ENCODE measurements at places on chromosomes 6 and 20. TPM values are rescaled to one million over a fixed set of nuclear protein-coding genes. Genes with fewer than 3 reads are reported as not detected.

MATN4 gene
- total RNA-seq: not detected

MUC21 gene
- not detected for total RNA-seq

PNPLA1 gene
- total RNA-seq: 0.57 TPM

UBD gene
- total RNA-seq: 99.5 TPM

- DNase-seq: no peak
Measured at GRCh38 chr20:14568225-14568624, 230.8 kb upstream of the FLRT3 start.

GRCh38 chr6:113077794-113078193 is 730.7 kb downstream of the RFPL4B start:
- DNase-seq: no peak

GRCh38 chr6:108588586-108588985 is 27.9 kb downstream of the FOXO3 start:
- no peak for DNase-seq

GRCh38 chr6:79672631-79673111 is 41.5 kb downstream of the SH3BGRL2 start:
- DNase-seq: peak; percentile 51

DNA sequence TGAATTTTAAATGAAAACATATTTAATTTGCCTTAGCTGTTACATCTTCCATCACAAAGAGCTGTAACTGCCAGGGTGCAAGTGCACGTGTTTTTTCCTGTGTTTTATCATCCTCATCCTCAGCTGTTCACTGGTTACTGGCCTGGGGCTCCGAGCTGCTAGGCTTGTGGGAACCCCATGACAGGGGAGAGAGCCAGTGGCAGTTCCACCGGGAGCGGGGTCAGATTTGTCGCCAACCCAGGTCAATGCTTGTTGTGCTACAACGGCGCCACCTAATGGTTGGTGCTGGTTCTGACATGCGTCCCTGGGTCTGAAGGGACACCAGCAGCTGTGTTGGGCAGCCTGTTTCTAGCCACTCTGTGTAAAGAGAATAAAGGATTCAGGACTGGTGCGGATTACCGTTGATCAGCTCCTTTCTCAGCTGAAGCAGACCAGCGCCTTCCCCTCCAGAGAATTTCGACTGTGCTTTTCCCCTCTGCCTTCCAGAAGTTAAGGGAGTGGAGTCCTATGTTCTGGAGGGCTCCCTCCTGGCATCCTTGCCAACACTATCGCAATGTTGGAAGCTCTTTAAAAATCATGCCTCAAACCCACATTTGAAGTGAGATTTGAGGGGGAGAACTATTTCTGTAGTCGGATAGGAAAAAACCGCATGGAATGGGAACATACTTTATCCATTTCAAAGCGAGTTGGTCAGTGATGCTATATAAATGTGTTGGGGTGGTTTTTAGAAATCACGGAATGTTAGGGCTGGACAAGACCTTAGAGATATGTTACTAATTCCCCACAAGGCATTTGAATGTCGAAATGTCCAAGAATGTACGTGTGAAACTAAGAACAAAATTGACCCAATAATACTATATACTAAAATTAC is 32.1 kb downstream of the SUMO4 start:
- peak; percentile 90 for DNase-seq

DNA sequence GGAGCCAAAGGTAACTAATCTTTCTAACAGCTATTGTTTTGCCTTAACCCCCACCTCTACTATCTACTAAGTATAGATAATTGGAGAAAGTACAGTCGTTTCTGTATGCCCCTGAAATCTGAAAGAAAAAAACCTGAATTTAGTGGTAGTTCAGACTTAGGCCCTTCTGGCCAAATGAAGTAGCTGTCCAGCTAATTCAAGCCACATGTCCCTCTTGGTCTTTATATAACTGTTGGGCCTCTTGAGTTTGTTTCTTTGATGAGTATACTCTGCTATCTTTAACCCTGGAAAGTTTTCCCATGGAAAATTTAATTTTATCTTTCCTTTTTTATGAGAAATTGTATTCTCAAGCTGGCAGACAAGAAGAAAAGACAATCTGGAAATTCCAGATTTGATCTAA is 73.0 kb upstream of the FAM8A1 start:
- DNase-seq: no peak

DNA sequence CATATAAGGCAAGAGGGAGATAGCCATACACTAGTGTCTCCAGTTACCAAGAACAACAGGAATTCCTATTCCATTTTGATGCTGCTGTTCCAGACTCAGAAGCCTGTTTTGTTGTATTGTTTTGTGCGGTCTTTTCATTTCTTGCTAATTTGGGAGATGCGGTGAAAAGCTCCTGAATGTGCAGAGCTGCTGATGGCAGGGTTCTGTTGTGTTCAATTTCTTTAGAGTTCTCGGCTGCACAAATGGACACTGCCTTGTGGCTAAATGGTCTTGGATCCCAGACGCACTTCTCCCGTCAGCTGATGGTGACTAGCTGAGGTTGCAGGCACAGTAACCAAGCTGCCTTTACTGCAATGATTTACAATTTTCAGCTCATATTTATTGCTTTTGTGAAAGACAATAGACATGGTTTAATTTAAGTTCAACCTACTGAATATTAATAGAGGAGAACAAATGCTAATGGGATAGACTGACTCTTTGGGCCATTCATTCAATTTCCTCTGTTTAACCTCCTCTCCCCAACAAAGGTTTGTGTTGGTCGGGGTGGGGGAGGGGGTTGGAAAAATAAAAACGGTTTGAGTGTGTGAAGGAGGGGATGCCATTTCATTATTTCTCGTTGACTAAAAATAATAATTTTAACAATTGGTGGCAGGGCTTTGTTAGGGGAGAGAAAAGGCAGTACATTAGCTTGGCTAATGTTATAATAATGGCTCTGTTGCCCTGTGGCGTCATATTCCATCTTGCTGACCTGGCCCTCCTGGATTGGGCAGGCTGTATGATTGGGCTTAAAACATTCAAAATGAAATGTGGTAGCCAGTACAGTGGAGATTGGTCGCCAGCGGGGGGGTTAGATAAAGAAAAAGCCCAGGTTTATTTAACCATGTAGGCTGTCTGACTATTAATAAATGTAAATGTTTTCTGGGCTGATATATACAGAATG is 159.5 kb downstream of the JARID2 start:
- DNase-seq: no peak

DNA sequence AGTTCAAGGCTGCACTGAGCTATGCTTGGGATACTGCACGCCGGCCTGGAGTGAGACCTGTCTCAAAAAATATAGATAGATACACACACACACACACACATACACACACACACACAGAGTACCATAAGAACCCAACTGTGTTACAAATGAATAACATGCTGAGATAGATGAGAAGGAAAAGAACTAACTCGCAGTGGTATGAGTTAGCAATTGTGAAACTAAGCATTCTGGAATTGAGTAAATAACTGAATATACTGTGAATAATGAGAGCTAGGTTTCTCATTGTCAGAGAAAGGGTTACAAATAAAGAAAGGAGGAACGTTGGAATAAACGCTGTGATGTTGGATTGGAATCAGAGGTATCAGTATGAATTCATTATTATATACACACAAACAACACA is 14.6 kb upstream of the FAXC start:
- DNase-seq: no peak

DNA sequence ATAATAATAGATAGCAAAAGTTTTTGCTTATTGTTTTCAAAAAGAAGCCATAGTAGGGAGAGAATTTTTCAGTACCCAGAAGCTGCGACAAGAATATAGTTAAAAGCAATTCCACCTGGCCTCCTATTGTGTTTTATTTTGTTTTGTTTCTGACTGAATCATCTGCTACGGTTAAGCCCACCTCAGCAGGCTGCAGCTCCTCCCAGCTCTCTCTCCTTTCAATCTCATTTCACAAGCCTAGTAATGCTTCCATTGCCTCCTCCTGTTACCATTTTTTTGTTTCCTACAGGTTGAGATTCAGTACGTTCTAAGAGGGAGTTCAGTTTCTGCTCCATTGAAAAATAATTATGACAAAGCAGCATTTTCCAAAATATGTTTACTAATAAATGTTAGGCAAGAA is 77.9 kb downstream of the PCSK2 start:
- DNase-seq: no peak

- DNase-seq: no peak
Measured at GRCh38 chr20:33477386-33478234, 12.3 kb upstream of the CBFA2T2 start.

- DNase-seq: no peak
Measured at GRCh38 chr6:49923826-49924225, 40.1 kb downstream of the DEFB114 start.

GRCh38 chr20:50915424-50915823 is 15.8 kb downstream of the ADNP start:
- DNase-seq: no peak

DNA sequence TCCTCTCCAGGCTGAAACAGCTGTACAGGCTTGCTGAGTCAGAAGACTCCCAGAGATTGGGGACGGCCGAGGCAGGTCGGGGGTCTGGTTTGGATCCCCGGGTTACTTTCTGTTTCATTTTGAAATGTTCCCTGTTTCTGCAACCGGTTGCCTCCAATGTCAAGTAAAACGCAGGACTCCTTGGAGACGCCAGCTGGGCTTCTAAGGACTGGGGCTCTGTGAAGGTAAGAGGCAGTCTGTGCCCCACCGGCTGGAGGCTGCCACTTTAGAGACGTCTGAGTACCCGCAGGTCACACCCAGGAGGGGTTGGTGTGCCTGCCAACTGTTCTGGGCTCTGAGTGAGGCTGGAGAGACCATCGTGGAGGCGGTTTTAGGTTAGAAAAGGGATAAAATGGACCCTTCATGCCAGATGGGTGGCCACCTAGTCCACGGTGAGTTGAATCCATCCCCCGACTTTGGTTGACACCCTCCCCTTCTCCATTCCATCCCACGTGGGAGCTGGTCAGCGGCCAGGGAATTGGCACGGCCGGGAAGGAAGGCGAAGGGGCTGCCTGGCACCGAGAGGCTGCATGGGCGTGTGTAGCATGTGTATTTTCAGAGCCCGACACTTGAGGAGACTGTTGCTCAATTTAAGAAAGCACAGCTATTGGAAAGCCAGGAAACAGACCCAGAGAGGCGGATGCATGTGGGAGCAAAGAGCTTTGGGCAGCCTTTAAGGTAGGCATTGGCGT is 240.9 kb downstream of the PHACTR1 start:
- DNase-seq: peak; percentile 69

DNA sequence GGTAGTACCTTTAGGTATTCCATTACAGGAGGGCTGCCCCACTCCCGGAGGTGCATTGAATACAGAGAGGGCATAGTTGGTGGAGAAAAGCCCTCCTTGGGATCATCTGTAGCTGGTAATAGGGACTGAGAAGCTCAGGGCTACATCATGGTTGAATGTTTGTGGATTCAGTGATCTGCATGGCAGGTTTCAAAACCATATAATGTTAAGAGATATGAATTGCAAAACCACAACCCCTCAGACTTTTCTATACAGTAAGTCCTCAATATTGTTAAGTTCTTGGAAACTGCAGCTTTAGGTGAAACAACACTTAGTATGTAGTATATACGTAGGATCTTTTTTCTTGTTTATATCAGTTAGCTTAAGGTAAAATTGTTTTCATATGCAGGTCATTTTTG is 11.3 kb downstream of the TULP4 start:
- DNase-seq: no peak

- DNase-seq: peak; percentile 58
Measured at GRCh38 chr20:37823296-37823980, 79.5 kb upstream of the VSTM2L start.

DNA sequence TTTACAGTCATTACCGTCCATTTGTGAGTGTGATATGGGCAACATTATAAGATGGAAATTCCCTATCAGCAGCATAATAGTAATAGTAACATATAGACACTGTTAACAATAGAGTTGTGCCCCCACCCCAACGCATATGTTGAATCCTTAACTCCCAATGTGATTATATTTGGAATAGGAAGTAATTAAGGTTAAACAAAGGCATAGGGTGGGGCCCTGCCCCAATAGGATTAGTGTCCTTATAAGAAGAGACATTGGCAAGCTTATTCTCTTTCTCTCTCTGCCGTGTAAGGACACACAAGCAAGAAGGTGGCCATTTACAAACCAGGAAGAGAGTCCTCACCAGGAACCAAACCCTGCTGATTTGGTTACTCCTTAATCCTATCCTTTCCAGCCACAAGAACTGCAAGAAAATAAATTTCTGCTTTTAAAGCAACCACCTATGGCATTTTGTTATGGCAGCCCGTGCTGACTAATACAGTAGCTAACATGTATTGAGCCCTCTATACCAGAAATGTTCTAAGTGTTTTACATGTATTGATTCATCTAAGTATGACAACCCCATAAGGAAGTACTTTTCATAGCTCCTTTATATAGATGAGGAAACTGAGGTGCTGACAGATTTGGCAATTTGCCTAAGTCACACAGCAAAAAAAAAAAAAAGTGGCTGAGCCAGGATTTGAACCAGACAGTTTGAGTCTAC is 114.2 kb downstream of the BCAS1 start:
- no peak for DNase-seq

GRCh38 chr6:35500782-35501181 is 3.9 kb upstream of the TEAD3 start:
- peak; percentile 62 for DNase-seq

All from hepatocyte (in vitro differentiated cells).